Right renal pelvis (tissue), 4 donors: ENCODE measurements at places on chromosomes 3 and 15. TPM values are rescaled to one million over a fixed set of nuclear protein-coding genes. Genes with fewer than 3 reads are reported as not detected.

DNA sequence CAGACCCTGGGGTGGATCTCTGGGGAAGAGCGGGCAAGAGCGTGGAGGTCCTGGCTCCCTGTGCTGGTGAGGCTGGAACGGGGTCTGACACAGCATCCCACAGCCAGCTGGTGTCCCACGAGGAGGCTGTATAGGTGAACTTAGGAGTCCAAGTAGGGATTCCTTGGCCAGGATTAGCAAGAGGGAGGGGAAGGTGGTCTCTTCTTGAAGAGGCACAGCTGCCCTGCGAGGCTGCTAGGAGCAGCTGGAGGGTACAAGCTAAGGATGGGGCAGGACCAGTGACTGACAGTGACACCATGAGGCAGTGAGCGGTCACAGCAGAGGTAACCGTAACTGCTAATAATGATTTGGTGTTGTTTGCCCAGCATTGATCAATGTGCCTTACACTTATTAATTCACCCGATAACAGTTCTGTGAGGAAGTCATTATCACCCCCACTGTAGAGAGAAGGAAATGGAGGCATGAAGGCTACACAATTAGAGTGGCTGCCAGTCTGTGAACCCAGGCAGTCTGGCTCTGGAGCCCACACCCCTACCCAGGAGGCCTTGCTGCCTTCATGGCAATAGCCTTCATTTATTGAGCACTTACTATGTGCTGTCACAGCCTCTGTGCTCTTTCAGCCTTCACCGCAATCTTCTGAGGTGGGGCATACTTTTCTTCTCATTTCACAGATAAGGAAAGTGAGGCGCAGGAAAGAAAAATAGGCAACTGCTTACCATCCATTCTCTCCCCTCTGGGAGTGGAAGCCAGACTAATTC, 59.4 kb downstream of the TMEM44 start:
- DNase-seq, result no peak

GRCh38 chr3:196273655-196274054, 13.9 kb downstream of the PCYT1A start:
- no peak for DNase-seq

DNA sequence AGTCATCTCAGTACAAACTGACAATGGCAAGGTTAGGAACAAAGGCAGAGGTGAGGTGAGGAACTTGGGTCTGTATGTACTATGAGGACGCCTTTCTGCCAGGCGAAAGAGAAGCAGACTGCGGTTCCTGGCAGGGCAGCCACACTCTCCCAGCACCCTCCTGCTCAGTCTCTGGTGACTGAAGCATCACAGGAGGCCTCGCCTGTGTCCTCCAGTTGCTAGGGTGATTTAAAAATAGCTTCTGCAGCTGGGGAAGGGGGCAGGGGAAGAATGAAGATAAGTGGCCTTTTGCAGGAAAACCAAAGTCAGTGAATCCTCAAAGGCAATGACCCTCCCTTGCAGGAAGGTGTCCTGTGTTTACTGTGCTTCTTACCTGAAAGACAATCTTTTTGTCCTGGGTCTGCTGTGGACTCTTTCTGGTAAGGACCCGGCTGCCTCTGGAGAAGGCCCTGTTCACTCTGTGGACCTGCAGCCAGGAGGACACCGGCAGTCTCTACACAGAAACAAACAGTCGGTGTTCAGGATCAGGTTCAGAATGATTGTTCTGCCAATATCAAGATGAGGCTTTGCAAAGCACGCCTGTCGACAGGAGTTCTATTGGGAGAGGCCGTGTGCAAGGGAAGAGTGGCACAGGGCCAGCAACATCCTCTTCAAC, 65.7 kb upstream of the DGKG start:
- DNase-seq, result no peak

DNA sequence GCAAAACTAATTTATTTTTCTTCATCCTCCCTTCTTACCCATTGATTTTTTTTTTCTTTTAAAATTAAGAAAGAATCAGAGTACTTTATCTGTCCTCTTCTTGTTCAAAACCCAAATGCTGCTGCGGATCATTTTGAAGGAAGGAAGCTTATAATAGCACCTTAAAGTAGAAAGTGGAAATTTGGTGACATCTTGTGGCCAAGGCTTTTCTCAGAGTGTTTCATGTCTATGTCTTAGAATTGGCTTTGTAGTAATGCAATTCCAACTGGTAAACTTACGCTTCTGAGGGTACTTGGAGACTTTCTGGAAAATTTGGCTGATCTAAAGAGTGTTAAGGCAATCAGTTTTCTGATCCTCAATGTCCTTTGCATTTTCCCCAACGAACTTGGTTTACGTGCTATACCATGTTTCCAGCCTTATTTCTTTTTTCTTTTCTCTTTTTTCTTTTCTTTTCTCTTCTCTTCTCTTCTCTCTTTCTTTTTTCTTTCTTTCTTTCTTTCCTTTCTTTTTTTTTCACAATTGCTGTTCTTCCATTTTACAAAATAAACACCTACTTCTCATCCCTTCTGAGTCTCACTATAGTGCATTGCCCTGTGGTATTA, 30.7 kb downstream of the C3orf38 start:
- DNase-seq, result peak; percentile 16

GRCh38 chr3:133965013-133965570, 64.6 kb downstream of the SLCO2A1 start:
- no peak for DNase-seq

GRCh38 chr3:186257866-186258265, 104.2 kb downstream of the DGKG start:
- no peak for DNase-seq

DNA sequence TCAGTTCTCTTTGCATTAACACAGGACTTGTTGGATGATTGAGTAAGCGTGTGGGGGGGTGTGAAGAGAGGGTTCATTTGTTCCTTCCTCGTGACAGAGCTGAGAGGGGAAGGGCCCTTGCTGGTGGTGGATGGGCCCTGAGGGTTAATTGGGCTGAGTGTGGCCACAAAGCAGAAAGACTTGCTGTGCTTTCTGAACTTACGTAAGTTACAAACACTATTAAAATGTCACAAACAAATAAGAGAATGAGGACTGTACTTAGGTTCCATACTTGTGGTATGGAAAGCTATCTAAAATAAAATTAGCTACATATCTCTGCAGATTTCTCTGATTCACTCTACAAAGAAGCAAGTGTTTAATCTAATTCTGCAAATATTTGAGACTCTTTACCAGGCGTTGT, 231.3 kb downstream of the LPP start:
- DNase-seq, result no peak

DNA sequence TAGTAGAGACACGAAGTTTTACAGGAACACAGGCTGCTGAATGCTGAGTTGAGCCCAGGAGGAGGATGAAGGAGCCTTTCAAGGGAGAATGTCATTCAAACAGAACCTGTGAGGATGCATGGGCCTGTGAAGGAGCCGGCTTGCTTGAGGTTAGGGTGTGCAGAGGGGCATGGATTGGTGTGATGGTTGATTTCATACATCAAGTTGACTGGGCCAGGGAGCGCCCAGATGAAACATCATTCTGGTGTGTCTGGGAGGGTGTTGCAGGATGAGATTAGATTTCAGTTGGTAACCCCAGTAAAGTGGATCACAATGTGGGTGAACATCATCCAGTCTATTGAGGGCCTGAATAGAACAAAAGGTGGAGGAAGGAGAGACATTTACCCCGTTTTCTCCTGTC, 243.6 kb downstream of the EDEM1 start:
- DNase-seq, result no peak

THPO gene
- 3.1 TPM for polyA plus RNA-seq

PSTPIP1 gene
- polyA plus RNA-seq, result 0.89 TPM

DUOXA1 gene
- polyA plus RNA-seq, result 0.27 TPM
